ENCODE measurements at places on chromosomes 12 and 14.

DNA sequence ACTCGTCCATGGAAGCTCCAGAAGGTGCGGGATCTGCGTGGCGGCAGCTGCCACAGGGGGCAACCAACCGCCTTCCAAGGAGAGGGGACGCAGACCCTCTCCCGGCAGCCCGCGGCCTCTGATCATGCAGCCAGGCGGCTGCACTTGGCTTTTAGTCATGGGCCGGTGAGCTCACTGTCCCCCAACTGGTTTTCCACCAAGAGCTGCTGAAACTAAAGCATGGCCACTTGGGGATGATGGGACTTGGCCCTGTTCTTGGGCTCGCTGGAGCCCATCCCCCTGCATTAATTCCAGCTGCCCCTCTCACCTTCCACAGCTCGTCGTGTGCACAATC, 39.1 kb downstream of the CCDC85C start:
- no peak for DNase-seq

DNA sequence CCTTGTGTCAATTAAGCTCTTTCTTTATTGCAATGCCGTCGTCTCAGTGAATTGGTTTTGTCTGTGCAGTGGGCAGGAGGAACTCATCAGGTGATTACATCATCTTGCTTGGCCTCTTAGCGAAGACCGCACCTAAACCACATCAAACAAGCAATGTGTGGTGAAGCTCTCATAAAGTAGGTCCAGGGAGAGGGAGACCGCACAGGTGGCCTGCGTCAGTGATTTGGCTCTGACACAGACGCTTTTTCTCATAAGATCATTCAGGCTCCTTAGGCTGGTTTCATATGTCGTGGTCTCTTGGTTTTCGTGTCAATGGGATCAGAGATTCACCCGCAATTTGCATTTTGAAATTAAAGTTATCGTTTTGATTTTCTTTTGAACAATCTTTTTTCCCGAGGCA, 6.7 kb upstream of the TESC start:
- no peak for DNase-seq

DNA sequence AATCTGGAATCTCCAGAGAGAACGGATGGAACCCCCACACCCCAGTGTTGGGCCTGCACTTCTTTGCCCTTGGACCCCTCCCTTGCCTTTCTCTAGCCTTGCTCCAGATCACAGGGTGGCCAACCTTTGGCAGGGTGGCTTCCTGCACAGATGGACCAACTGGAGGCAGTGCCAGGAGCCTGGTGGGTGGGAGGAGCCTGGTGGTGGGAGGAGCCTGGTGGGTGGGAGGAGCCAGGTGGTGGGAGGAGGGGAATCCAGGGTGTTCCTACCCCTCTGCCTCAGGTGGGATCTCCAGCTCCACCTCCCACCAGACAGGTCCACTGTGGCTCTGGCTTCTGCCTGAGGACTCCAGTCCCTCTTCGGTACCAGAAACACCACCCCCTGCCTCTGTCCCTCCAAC, 15.0 kb upstream of the ORAI1 start:
- DNase-seq: no peak

- DNase-seq: no peak
Observed at GRCh38 chr12:88833641-88834116, 253.4 kb upstream of the KITLG start.

- DNase-seq: no peak
Observed at GRCh38 chr12:12358528-12358927, 1.6 kb downstream of the BORCS5 start.

DNA sequence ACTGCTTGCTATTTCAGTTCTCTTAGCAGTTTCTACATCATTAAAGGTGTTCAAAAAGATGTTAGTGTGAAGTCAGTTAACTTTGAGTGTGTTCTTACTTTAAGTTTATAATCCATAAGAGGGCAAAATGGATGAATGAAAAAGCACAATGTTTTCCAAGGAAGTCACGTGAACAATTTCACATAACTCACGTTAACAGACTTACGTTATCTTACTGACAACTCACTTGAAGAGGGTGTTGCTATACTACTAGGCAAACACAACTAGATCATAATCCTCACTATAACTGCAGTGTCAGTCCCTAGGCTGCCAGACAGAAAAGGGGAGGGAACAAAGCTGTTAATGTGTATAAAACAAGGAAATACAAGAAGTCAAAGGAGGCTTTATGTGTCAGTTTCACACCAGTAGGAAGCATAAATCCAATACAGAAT, 6.4 kb downstream of the SLC2A13 start:
- peak; percentile 66 for DNase-seq

- no peak for DNase-seq
Observed at GRCh38 chr14:74655599-74656395, 43.8 kb upstream of the LTBP2 start.

- no peak for DNase-seq
Observed at GRCh38 chr12:30692470-30692869, 3.2 kb downstream of the IPO8 start.

DNA sequence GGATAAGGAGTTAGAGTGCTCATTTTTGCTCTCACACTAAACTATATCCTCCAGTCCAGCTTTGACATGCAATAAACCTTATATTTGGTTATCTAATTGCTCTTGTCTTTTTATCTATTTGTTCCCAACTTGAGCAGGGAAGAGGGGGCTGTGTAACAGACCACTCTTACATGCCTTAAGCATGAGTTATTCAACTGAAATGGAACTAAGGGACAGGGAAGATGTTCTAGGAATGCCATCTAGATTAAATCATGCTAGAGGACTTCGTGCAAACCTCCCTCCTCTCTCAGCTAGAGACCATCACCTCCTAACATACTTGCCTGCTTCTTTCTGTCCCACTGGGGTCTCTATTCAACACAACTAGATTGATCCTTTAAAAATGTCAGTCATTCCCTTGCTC, 20.6 kb downstream of the SPX start:
- DNase-seq: no peak

- DNase-seq: no peak
Observed at GRCh38 chr12:31558521-31558920, 32.4 kb downstream of the DENND5B start.
